ENCODE measurements at places on chromosomes 7 and 10. TPM values are rescaled to one million over a fixed set of nuclear protein-coding genes. Genes with fewer than 3 reads are reported as not detected.

- no peak for DNase-seq
These were observed at the start of gene MKX for GRCh38 chr10:27745732-27746396. MKX (minus strand) TSS chr10:27745819; CDS start chr10:27743415, 2,404 bp downstream.

DNA sequence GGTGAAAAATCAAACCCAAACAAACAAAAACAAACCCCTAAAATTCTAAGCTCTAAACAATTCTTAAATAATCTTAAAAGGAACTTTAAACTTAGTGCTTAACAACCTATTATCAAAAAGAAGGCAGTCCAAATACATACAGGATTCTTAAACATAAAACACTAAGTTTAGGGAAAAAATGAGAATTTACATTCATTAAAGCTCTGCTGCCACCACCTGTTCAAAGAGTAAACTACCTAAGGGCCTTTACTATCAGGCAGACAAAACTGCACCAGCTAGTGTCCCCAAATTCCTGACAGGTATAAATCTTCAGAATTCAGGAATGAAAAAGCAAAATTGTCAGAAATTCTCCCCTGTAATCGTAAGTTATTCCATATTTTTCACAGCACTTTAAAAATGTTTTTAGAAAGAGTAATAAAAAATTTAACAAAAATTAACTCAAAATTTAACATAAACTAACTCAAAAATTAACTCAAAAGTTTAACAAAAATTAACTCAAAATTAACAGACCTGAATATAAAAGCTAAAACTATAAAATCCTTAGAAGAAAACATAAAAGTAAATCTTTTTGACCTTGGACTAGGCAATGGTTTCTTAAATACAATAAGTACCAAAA is 55.1 kb downstream of the PDZD8 start:
- DNase-seq: no peak

DNA sequence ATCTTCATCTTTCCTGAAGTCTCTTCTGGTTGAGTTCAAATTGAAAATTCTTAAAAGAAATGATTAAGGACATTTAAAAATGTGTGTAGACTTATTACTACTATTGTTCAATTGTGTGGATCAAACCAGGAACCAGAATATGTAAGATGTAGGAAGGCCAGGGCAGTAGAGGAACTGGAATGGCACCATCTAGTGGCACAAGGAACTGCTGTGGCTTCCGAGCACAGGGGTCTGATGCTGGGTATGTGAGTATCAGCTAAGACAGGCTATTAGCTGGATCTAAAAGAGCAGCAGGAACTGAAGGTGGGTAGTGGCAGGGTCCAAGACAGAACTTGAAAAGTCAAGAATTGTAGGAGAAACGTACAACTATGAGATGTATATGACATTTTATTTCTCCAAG is 247.3 kb downstream of the SEMA3A start:
- DNase-seq: no peak

GRCh38 chr7:39399986-39400385 is 166.2 kb upstream of the YAE1 start:
- DNase-seq: no peak

- DNase-seq: no peak
These were observed 1150.3 kb downstream of the TYW1 start for GRCh38 chr7:68146983-68147382.

DNA sequence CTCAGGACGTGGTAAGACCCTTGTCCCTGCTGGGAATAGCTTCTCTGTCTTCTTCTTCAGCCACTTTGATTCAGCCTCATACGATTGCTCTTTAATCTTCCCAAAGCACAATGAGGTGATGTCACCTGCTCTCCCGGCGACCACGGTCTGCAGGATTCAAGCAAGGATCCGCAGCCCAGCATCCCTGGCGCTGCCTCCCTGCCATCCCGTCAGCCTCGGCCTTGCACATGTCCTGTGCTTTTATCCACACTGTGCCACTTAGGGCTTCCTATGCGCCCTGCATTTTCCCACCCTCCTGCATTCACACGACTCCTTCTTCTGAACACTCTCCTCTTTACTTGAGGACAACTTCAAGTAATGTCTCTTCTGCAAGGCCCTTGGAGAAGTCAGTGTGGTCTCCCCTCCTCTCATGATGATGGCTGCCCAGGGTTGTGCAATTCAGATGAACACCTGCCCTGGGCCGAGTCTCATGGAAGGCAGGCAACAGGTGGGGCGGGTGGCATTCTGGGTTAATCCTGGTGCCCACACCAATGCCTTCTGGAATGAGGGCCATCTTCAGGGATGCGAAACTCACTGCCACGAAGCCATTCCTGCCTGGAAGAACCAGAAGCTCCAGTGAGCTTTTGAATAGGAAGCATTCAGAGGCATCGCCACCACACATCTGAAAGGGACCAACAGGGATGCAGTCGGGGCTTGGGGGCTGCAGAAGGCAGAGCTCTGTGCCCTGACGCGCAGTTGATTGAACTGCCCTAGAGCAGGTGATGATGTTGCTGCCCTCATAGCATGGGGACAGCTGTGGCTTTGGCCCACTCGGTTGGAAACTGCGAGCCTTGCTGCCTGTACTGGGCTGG is 287.5 kb downstream of the GLRX3 start:
- no peak for DNase-seq

DNA sequence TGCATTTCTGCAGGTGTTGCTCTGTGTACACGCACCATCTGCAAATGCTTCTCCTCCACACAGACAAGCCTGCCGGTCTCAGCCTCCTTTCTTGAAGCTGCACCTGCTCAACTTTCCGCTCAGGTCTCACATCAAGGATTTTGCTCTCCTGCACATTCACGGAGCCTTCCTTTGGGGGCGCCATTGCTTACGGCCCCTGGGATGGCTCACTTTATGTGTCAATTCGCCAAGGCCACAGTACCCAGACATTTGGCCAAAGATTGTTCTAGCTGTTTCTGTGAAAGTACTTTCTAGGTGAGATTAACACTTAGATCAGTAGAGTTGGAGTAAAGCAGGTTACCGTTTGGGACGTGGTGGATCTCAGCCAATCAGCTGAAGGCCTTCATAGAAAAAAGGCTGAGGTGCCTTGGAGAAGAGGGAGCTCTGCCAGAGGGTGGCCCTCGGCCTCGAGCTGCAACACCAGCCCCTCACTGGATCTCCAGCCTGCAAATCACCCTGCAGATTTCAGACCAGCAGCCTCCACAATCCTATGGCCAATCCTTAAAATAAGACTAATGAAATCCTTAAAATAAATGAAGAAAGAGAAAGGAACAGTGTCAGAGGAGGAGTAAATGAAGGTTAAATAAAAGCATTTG is 39.9 kb upstream of the PPP2R2D start:
- no peak for DNase-seq

DNA sequence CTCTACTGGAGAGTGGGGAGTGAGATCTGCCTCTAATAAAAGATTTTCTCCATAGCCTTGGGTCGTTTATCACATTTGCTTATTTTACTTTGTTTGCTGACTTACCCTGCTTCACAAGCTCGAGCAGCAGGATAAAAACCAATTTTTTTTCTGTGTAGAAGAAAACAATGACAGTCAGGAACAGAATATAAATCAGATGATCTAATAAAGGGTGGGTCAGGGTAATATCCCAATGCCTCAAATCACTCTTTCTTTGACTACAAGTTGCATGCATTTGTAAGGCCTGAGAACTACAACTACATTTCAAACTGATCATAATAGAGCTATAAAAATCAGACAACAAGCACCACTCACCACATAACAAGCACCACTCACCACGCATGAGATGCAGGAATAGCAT is 174.4 kb upstream of the ADARB2 start:
- DNase-seq: no peak

- no peak for DNase-seq
These were observed 290.8 kb downstream of the NXPH1 start for GRCh38 chr7:8724080-8724718.

GRCh38 chr7:30553546-30553945 is 41.1 kb upstream of the GARS1 start:
- no peak for DNase-seq

- no peak for DNase-seq
These were observed 487.8 kb upstream of the TEX47 start for GRCh38 chr7:89283302-89283701.

- no peak for DNase-seq
These were observed 192.1 kb upstream of the KLF14 start for GRCh38 chr7:130926001-130926691.

GRCh38 chr10:6553937-6554336 is 26.1 kb downstream of the PRKCQ start:
- DNase-seq: no peak

- no peak for DNase-seq
These were observed 1.4 kb upstream of the CREB5 start for GRCh38 chr7:28410628-28411531.

DNA sequence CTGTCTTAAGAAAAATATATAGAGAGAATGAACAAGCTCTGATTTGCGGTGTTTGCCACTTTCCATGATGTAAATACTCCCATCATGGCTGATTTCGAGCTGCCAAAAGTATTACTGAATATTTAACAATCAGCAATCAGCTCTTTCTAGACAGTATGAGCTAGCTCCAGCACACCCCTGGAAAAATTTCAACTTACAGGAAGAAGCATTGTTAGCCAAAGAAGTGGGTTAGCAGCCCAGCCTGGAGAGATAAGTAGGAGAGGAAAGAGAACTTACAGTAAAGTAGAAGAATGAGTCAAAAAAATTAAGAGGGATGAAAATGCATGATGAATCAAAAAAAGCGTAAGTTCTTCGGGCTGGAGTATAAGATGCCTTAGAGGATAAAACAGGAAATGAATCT is 60.6 kb upstream of the ANK3 start:
- no peak for DNase-seq

The ZPBP gene
- 0.13 TPM for total RNA-seq

The OR2A42 gene
- total RNA-seq: 0.07 TPM

The SLC26A5 gene
- not detected for total RNA-seq

The ZNF853 gene
- total RNA-seq: 25.7 TPM

The CDK14 gene
- 18.2 TPM for total RNA-seq

The MSRB2 gene
- 24.2 TPM for total RNA-seq
